Spleen (tissue), 13 donors: ENCODE measurements at places on chromosomes 11 and 22. TPM values are rescaled to one million over a fixed set of nuclear protein-coding genes. Genes with fewer than 3 reads are reported as not detected.

DNA sequence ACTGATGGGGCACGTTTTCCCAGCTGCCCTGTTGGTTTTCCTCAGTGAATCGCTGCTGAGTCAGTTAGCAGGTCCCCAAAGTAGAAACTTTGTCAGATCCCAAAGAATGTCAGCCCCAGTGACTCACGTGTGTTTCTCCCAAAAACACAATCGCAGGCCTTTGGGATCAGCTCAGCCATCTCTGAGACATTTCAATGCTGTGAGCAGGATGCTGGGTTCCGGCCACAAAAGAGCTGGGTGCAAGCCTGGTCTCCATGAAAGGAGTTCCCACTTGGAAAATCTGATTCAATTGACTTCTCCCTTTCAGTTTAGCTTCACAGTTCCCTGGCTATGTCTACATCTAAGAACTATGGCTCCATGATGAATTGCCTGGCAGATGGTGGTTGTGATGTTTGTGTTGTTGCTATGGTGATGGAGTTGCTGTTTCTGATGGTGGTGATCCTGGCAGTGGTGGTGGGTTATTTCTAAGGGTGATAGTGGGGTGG is 28.0 kb downstream of the MYEOV start:
- no peak for DNase-seq

DNA sequence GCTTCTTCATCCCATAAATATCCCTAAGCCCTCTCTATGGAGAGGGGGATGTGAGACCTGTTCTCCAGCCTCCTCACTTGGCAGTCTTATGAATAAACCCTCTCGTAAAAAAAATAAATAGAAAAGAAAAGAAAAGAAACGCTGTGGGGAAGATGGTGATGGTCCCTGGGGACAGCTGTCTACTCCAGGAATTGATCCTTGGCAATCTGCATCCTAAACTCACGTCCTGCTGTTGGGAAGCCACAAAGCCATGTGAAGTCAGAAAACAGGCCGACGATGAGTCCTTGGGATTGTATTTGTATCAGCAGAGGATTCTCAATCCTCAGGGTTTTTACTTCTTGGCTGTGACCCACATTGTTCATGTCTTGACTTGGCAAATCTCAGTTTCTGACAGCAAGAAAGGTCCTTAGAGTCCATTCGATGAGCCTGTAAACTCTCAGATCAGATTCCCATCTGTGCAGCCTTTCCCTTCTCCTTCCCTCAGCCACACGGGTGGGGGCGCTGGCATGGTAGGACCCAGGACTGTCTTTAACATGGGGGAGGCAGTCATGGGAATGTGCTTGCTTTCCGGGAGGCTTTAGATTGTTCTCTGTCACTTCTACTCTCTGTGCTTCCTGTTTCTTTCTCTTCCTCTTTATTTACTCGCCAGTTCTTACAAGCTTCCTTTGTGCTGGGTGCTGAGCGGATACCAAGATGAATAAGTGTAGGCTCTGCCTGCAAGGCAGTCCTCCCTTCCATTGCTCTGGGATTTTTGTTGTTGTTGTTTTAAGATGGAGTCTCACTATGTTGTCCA is 24.9 kb downstream of the TCP11L1 start:
- no peak for DNase-seq

DNA sequence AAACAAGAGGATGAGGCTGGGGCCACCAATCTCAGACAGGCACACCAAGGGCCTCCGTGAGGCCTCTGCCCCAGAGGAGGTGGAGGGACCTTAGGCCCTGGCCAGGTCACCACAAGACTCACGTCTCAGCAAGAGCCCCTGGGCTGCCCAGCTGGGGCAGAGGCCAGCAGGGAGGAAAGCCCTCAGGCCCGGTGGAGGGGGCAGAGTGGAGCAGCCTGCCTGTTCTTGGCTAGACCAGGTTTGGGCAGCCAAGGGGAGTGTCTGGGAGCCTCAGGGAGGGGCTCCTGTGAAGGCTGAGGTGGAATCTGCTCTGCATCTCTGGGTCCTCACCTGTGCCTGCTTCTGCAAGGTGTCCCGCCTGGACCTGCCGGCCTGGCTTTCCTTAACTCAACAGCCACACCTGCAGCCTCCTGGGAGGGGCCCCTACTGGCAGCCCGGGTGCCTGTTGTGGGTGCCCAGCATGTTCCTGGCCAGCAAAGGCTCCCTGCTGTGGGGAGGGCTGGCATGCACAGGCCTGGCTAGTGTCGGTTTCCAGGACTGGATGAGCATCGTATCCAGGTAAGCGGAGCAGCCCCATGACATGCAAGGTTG is 11.9 kb downstream of the TTLL12 start:
- DNase-seq = peak; percentile 63

DNA sequence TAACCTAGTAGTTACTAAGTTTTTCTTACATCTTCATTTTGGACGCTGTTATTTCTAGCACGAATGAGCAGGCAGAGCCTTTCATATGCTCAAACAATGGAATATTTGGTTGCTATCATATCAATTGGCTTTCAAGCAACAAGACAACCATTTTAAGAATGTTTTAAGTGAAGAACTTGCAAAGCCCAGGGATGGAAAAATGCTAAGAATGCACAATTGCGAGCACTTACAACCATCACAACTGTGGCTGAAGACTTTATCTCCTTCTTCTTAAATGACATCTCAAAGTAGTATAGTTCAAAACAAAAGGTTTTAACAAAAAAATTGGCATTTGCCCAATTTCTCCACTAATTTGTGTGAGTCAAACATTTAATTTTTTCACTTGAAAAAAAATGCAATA is 8.3 kb upstream of the MMP1 start:
- DNase-seq = no peak

DNA sequence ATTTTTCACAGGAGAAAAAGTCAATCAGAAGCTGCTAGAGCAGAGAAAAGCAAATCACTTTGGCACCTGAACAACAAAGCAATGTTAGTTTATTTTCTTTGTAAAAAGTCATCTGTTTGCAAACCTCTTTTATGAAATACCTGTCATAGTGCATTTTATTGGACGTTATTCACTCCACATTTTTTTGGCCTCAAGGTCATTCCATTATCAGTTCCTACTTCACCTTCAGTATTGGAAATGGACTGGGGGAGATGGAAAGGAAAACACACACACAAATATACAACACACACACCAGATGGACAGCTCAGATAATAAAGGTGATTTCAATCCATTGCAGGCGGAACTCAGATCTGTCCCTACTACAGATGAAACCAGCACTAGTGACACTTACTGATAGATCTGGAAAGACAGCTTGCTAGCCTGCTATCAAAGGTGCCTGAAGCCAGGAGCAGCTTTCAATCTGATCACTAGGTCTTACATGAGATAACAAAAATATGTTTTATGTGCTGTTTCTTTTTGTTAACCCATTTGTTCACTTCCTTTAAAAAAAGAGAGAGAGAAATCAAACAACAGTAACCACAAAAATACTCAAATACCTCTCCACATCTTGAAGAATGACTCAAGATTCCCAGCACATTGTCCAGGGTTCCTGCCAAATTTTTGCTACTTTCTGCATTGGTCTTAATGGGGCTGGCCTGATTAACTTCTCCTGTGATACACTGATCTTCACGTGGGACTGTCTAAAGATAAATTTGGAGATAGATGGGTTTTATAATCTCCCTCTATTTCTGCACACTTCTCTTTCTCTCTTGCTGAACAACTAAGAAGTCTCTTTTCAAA is 844.3 kb upstream of the TENM4 start:
- no peak for DNase-seq

TYR gene
- not detected for total RNA-seq

GLYATL2 gene
- total RNA-seq = not detected

F2 gene
- not detected for total RNA-seq

DNA sequence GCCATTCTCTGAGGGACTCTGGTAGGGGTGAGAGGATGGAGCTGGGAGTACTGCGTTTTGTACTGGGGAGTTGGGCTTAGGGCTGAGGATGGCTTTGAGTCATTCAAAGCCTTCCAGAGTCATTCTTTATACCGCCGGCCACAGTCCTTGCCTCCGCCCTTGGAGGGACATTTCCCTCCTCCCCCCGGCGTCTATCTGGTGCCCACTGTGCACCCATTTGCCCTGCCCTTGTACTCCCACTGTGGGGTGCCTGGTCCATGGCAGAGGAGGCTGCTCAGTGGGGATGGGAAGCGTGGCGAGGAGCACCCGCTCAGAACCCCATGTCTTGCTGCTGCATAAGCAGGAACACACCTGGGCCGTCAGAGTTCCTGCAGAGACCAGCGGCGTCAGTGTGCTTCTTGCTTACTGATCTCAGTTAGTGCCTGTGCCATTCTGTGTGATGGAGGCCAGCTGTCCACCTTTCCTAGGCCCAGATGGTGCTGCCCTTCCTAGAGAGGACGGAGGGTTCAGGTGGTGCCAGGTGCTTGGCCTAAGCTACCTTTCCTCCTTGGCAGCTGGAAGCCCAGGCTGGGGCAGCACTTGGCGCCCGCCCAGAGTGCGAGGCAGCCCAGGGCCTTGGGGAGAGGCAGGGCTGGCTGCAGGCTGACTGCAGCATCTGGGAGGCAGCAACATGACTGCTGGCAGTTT is 23.3 kb upstream of the TMEM191C start:
- DNase-seq = peak; percentile 66

DNA sequence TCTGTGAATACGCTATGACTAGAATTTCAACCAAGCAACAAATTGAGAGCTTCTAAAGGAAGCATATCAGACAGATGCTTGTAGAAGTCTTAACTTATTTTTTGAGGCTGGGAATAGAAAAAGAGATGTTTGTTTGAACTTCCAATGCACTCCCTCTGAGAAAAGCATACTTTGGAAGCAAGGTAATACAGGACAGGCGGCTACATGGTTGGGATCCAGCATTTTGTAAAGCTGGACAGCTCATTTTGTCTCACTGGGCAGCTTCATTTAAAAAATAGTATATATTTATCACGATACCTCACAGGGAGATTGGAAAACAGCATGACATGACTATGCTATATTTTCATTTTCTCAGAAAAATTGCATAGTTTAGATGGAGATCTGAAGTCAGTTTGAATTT is 821.3 kb upstream of the API5 start:
- no peak for DNase-seq

DNA sequence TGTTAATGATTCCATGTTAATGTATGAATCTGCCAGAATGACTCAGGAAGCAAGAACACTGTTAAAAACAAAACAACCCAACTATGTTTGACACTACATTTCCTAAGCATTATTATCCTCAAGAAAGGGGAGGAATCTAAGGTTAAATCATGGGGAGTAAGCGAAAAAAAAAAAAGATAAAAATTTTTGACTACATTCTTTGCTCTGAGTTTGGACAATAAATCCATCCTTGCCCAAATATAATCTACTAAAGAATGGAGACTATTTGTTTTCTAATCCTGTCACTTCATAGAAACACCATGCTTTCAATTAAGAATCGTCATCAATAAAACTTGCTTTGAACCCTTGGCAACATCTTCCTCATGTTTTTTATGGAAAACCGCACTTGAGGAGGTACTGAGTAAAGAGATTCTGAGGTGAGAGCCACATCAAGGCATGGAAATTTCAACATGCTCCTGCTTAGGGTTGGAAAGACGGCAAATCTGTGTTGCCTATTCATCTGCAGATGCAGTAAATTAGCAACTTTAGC is 9.7 kb downstream of the MAML2 start:
- no peak for DNase-seq

CD6 gene
- total RNA-seq = 13.4 TPM

DNA sequence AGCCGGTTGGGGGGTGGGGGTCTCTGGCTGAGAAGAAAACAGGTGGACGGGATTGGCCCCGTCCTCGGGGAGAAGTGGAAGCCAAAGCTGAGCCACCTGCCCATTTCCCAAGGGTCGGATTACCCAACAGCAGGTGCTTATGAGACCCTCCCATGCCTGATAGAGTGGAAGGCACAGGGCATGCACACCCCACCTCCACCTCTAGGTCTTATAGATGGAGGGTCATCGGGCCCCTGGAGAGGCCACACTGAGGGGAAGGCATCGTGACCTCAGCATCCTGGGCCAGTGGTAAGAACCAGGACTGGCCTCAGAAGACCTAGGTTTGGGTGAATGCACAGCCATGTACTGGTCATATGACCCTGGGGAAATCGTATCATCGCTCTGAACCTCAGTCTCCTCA is 85.9 kb downstream of the BUD13 start:
- no peak for DNase-seq

- no peak for DNase-seq
Measured at GRCh38 chr11:8105666-8106065, 24.7 kb downstream of the TUB start.
